Calu3 (cell line): ENCODE measurements at places on chromosomes 7 and 10. TPM values are rescaled to one million over a fixed set of nuclear protein-coding genes. Genes with fewer than 3 reads are reported as not detected.

The IFIT1B gene
- not detected in 2 replicates for total RNA-seq

The CALML5 gene
- total RNA-seq, result not detected in 2 replicates

The MYH16 gene
- 0.61 and 0.97 TPM in 2 replicates for total RNA-seq

DNA sequence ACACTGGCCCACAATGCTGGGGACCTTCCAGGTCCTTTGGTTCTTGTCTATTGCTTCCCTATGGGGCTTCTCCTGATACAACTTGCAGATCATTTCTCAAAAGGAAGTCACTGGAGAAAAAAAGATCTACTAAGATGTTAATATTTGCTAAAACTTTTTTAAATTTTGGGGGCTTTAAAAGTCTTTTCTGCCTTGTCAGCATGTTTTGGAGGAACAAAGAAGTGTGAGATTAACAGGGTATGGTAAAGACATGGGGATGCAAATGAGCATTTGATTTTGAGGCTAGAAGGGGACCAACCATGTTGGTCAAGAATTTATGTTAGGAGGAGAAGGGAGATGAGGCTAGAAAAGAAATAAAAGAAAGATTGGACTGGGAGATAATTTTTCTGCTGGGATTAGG, 515.4 kb downstream of the HTR7 start:
- no peak for DNase-seq

GRCh38 chr7:36941359-36941758, 217.1 kb upstream of the AOAH start:
- no peak for DNase-seq

DNA sequence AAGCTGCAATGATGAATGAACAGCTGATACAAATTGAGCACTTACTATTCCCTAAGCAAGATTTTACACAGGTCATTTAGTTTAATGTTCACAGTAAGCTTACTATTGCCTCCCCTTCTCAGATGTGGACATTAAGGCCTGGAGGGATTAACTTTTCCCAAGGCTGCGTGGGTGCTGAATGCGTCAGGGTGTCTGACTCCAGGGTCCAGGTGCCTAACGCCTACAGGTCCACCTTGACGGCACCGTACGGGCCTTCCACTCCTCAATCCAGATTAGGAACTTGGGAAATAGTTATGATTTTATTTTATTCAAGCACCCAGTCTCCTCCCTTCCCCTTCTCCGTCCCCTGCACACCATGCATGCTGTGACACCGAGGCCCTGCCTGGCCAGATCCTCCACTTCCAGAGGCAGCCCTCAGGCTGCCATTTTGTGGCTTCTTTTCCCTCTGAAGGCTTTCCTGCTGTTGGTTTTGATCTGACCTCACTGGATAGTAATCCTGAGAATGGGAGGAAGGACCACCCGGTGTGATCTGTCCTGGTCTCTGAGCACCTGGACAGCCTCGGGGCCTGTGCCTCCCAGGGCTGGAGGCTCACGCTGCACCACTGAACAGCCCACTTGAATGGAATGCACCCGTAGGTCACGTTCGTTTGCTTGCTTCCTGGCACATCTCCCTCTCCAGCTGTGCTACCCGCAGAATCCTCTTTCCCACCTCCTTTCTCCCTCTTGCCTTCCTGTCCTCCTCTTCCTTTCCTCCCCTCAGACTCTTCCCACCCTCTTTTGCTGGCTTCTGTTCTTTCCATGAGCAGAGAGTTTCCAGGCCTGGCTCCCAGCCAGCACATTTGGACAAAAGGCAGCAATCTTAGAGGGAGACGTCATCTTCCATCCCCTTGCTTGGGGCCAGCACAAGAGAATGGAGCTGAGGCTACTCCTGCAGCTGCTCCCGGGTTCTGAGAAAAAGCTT, 14.4 kb downstream of the DENND2A start:
- DNase-seq, result no peak

The CTAGE6 gene
- total RNA-seq, result not detected in 2 replicates

- no peak for DNase-seq
These were observed 100.5 kb downstream of the CXCL12 start for GRCh38 chr10:44284198-44285084.

DNA sequence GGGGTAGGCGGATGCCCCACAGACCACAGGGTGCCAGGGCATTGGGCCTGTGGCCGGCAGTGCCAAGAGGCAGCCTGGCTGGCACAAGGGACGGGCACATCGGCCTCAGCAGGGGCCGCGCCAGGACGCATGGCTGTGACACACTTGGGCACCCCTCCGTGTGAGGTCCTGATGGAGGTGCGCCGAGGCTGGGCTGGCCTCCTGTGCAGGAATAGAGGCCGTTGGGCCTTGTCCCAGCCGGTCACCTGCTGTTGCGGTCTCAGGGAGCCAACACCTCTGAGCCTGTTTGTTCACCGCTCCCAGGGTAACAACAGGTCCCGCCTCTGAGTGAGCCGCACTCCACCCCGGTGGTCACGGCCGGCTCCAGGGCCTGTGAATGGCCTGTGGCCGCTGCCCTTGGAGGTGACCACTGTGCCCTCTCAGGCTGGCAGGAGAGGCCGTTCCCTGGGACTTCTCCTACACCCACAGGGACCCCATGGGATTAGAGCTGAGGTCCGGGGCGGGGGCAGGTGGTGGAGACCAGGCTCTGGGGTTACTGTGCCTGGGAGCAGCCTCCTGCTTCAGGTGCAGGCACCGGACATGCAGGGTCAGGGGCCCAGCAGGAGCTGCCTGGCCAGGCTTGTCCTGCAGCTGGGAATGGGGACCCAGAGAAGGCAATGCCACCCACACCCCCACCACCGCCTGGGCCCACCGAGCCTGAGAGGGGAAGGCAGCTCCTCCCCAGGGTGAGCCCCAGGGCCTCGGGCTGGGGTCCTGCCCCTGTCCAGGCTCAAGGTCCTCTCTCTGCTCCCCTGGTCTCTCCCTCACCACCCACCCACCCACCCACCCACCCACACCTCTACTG, 12.0 kb downstream of the PWWP2B start:
- DNase-seq, result peak; percentile 52

The ODAD2 gene
- 0.20 and 0.61 TPM in 2 replicates for total RNA-seq

- no peak for DNase-seq
These were observed 140.6 kb upstream of the HPS1 start for GRCh38 chr10:98587156-98587837.

DNA sequence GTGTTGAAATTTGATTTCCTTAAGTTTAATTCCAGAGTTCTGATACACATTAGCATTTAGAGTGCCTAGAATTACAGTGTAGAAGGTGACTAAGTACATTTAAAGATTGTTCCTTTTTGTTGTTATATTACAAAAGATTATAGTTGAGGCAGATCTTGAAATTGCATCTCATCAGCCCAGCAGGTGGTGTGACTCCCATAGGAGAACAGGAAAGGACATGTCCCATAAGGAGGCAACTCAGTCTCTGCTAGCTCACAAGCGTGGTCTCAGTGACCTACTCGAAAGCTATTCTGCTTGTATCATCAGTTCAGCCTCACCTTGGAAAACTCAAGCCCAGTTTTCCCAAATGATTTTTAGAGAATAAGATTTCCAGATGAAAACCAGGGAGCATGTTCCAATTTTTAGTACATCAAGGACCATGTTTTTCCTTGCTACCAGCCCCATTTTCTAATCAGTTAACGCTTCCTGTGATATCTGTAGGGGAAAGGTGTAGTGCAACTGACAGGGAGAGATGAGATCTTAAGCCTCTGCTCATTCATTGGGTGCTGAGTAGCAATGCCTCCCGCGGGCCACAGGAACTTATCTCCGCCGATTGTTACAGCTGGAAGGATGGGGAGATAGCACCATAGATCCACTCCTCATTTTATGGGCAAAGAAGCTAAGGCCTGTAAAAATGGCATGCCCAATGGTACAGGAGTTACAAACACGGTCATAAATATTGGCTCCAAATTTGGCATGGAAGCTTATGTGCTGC, 1.1 kb upstream of the GNAI1 start:
- peak; percentile 5 for DNase-seq

The GRID1 gene
- total RNA-seq, result 0.10 TPM in 1 of 2 replicates, not detected in the other

DNA sequence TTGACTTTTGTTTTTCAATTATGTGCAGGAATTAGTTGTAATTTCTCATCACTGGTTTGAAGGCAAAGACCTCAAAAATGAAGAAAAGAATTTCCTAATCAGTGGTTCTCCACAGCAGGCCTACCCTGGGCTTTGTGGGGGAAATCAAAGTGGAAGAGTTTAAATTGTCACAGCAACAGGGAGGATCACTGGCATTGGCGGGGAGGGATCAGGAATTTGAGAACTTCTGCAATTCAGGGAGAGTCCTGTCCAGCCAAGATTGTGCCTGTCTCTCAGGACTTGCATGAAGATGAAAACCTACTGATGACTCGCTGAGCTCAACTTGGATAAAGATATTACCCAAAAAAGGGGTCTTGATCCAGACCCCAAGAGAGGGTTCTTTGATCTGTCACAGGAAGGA, 70.1 kb downstream of the HACD1 start:
- DNase-seq, result no peak

The OPN1SW gene
- total RNA-seq, result not detected in 2 replicates

GRCh38 chr7:80044796-80045195, 89.8 kb upstream of the GNAI1 start:
- DNase-seq, result no peak

The SLC13A4 gene
- total RNA-seq, result not detected in 2 replicates

The MBLAC1 gene
- total RNA-seq, result 1.2 TPM in 2 replicates

- no peak for DNase-seq
These were observed 27.7 kb downstream of the HIP1 start for GRCh38 chr7:75711076-75711475.

DNA sequence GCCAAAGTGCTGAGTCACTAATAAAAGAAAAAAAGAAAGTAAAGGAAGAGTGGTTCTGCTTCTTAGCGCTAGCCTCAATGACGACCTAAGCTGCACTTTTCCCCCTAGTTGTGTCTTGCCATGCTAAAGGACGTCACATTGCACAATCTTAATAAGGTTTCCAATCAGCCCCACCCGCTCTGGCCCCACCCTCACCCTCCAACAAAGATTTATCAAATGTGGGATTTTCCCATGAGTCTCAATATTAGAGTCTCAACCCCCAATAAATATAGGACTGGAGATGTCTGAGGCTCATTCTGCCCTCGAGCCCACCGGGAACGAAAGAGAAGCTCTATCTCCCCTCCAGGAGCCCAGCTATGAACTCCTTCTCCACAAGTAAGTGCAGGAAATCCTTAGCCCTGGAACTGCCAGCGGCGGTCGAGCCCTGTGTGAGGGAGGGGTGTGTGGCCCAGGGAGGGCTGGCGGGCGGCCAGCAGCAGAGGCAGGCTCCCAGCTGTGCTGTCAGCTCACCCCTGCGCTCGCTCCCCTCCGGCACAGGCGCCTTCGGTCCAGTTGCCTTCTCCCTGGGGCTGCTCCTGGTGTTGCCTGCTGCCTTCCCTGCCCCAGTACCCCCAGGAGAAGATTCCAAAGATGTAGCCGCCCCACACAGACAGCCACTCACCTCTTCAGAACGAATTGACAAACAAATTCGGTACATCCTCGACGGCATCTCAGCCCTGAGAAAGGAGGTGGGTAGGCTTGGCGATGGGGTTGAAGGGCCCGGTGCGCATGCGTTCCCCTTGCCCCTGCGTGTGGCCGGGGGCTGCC, at the start of gene IL6:
Gene IL6 (plus strand): TSS at position 294 of the 807 bp plus-strand sequence. CDS start 63 bp downstream, at position 357.
- peak; percentile 91 for DNase-seq

The LHFPL3 gene
- not detected in 2 replicates for total RNA-seq

DNA sequence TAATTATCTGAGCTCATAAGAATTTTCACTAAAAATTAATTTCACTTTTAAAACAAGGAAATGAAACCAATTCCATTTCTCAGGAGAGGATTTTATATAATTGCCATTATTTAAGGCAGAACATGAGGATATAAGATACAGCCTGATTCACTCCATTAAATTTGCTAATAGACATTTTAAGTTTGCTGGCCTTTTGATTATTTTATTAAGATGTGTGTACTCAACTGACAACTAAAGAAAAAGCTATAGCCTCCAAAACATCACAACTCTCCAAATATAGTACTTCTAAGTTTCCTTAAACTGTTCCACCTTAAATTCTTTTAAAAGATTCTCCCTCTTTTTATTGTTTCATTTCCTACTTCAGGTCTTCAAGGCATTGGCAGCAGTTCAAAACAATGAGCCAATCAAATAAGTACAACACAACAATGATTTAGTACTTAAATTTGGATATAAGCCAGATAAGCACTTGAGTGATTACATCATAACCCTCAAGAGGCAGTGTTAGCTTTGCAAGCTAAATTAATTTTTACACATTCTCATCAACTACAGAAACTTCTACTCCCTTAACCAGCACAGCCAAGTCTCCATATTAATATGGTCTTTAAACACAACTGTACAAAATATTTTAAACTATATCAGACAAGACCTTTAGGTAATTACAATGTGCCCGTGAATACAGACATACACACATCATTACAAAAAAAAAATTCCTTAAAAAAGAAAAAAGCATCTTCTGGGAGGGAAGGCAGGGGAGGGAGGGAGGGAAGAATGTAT, 121.8 kb downstream of the KMT2C start:
- DNase-seq, result peak; percentile 54

GRCh38 chr7:30436518-30436917, 42.1 kb downstream of the NOD1 start:
- no peak for DNase-seq

The EEPD1 gene
- 48.8 and 55.5 TPM in 2 replicates for total RNA-seq

- no peak for DNase-seq
These were observed 179.9 kb downstream of the SEMA3E start for GRCh38 chr7:83469076-83469475.

The OR9A2 gene
- not detected in 2 replicates for total RNA-seq

DNA sequence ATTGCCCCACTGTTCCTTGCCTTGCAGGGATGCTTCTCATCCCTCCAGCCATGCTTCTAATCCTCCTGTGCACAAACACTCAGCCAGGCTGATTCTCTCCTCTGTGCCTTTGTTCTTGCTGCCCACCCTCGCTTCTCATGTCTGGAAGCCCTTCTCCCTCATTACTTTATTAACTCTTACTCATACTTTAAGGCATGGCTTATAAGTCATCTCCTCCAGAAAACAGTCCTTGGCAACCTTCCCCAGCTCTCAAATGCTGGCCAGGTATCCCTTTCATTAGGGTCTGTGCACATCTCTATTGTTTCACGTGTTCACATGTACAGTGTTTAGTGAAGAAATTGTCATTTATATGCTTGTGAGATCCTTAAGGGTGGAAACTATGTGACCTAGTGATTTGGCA, 62.9 kb downstream of the ITGB8 start:
- DNase-seq, result no peak

DNA sequence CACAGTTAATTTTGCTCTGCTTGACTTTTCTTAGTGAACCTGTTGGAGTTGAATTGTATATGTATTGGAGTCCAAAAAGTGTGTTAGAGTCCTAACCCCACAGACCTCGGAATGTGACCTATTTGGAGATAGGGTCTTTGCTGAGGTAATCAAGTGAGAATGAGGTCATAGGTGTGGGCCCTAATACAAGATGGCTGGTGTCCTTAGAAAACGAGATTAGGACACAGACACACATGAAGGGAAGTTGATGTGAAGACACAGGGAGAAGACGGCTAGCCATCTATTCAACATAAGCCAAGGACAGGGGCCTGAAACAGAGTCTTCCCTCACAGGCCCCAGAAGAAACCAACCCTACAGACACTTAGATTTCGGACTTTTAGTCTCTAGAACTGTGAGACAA, 260.6 kb upstream of the NEBL start:
- DNase-seq, result no peak
